ENCODE measurements at places on chromosomes 1 and 21.

GRCh38 chr21:25862112-25862511, 127.3 kb downstream of the GABPA start:
- no peak for DNase-seq

DNA sequence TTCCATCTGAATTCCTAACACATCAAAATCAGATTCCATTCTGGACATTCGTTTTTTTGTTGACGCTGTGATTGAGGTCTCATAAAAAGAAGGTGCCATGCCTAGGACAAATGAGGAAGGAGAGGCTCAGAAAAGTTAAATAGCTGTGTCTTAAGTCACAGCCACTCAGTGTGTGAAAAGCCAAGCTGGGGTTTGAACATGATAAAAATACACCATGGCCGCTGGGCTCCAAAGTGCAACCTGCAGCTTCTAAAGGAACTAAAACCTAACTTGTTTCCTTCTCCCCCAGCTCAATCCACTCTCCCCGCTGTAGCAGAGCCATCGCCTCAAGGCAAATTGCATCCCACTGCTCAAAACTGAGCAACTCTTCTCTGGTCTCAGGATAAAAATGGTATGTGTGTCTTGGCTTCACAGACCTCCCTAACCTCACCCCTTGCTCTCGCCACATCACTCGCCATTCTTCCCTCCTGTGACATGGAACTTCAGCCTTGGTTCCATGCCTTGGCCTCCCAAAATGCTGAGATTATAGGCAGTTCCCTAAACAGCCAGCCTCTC, 22.1 kb upstream of the FAM20B start:
- no peak for DNase-seq

GRCh38 chr1:25844536-25845337, 14.5 kb downstream of the AUNIP start:
- DNase-seq, result no peak

DNA sequence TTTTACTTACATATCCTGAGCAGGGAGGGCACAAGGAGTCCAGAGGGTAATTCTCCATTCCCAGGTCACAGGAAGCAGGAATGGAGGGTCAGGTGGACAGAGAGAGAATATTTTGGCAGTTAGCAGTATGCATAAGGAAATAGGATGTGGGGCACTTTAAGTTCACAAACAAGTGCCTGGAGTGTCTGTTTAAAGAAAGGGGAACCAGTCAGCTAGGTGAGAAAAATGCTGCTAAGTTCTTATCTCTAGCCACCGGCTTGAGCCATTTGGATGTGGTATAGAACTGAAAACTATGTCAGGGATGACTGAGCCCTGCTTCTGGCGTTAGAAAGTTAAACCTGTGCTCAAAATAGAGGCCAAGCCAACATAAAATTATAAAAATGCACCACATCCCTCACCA, 739.7 kb upstream of the NCAM2 start:
- DNase-seq, result no peak

GRCh38 chr1:5444396-5444795, 547.8 kb downstream of the NPHP4 start:
- DNase-seq, result no peak

- DNase-seq, result no peak
Observed at GRCh38 chr1:58017641-58018040, 528.9 kb downstream of the OMA1 start.

DNA sequence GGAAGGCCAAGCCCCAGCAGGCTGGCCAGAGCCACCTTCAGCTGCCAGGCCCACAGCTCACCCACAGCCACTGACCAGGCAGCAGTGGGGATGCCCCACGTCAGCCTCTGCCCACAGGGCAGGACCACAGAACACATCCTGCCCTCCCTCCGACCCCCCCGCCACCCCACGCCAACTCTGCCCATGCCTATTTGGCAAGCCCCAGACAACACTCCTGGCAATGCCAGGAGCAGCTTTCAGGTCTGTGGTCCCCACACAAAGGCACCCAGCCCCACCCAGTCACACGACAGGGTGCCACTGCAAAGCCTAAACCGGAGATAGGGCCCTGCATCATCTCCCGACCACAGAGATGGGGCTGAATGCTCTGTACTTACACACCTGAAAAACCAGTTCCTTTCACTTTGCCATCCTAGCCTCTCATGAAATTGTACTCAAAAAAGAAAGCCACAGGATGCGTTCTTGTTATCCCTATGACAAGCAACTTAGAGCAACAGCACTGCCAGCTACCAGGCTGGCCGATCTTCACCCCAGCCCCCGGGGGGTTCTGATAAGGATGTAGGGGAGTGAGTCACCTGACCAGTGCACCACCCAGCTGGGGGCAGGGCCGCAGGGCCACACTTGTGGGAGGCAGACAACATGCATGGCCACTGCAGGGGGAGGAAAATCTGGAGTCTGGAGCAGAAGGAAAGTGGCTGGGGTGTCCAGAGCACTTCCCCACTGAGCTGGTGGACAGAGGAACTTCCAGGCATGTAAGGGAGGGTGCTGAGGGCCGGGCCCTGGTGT, 36.2 kb downstream of the UBE2G2 start:
- DNase-seq, result no peak

All from stimulated activated CD4-positive, alpha-beta T cell treated with anti-CD3 and anti-CD28 coated beads, Interleukin-15, amount 100 ng/mL, for 24 hours (primary cell).